ENCODE measurements at places on chromosomes 4 and X.
A peak's percentile ranks its signal among the peaks of the same experiment; 100 is the strongest.

DNA sequence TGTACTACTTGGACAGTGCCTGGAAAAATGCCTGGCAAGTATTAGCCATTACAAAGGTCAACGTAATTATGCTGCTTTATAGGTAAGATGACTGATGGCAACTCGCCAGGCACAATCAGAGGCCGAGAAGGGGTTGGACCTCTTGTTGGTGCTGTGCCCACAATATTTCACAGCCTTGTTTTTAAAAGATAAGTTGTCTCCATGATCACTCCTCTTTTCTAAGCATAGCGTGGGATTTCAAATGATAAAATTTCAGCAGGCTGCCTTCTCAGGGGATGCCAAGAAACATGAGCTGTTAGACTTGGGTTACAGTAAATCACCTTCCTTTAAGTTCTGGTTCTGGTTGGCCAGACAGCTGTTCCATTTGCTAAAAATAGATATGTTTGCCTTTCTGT is 26.9 kb downstream of the HOPX start:
- peak; percentile 27 for DNase-seq

- DNase-seq = no peak
Observed at GRCh38 chr4:127479031-127479622, 153.6 kb upstream of the INTU start.

GRCh38 chr4:5955201-5955821 is 62.4 kb upstream of the CRMP1 start:
- DNase-seq = no peak

- DNase-seq = no peak
Observed at GRCh38 chrX:110120025-110120424, 117.1 kb downstream of the TMEM164 start.

DNA sequence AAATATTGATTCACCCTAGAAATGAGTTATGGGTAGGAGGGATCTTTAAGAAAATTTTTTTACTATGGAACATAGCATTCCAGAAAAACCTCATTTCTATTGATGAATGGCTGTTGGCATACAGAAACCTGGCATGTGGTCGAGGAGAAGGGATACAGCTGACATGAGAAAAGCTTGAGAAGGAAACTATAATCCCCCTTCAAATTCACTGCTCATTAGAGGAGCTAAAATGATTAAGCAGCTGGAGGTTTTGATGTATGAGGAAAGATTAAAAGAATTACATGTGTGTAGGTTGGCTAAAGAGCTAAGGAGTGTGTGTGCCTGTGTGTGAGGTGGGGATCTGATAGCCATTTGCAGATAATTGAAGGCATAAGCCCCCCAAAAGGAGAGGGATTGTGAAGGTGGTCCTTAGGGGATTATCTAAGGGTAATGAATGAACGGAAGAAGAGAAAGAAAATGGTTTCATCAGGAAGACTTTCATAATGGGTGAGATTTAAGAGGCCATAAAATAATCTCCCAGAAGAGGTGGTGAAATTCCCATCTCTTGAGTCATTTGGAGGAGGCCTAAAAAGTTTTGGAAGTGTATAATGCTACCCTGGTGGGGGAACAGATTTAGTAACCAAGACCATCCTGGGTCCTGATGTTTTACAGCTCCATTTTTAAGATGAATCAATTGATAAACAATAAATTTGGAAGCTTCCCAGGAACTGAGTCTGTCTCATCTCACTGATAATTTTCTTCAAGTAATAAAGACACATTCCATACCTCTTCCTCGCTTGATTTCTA is 272.0 kb upstream of the HAND2 start:
- no peak for DNase-seq

DNA sequence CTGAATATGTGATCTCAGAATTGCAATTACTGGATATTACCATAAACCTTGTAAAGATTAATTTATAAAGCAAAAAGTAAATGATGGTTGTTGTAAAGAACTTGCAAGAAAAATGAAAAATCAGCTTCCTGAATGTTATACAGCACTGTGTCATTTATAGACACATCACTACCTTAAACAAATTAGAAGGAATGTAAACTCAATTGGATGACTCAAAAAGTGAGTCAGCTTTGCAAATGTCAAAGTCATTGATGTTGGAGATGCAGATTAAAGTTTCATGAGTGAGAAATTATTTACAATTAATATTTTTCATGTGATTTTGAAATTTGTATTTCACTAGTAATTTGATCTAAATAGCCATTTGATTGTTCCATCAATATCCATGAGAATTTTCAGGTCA is 193.2 kb downstream of the RAPGEF2 start:
- no peak for DNase-seq

GRCh38 chrX:9899640-9900111 is 67.5 kb upstream of the CLDN34 start:
- DNase-seq = peak; percentile 34

- DNase-seq = no peak
Observed at GRCh38 chrX:63743596-63743995, 41.4 kb downstream of the ARHGEF9 start.

DNA sequence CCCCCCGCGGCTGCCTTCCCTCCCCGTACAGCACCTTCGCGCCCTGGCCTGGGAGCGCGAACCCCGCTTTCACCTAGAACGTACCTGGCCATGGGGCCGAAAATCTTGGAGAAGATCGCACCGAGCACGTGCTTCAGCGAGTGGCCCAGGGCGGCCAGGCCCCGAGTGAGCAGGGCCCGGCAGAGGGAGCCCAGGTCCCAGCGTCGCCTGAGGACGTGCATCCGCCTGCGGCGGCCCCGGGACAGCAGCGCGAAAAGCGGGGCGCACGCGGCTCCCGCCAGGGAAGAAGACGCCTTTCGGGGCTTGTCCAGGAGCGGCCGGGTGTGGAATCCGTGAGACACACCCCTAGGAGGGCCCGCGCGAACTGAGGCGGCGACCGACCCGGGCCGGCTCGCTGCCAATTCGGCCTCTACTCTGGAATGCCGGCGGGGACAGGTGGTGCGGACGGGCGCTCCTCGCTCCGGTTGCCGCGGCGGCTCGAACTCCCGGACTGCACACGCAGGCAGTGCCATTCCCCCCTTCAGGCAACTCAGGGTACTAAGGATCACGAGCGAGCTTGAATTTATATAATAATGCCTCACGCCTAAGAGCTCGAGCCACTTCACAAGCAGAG is at the start of gene HS6ST2:
HS6ST2 (minus strand) TSS at position 539 of the 613 bp plus-strand sequence.
- peak; percentile 11 for DNase-seq

DNA sequence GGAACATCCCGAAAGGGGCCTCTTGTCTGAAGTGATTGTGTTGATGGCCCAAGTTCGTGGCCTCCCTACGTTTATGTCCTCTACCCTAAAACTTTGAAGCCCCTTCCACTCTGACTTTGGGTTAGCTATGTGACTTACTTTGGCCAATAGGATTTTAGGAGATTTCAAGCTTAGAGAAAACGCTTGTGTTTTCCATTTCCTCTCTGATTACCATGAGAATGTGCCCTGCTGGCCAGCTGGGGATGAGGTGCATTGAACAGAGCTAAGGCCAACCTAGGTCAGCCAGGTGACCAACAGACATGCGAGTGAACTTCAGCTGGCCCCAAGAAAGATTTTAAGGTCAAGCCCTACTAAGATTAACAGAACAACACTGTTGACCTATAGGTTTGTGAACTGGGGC is 82.4 kb downstream of the SLC2A9 start:
- DNase-seq = no peak

DNA sequence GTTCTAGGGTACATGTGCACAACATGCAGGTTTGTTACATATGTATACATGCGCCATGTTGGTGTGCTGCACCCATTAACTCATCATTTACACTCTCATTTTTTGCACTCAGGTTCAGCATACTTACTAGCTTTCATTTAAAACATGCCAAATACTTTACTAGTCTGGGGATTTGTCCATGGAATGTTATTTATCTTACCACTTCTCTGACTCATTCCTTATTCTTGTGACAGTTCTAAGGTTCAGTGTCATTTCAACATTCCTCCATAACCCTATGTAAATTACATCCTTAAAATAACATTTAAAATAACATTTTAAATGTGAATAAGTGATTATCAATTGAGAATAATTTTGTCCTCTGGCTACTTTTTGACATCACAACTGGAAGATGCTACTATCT is 19.5 kb upstream of the SYTL5 start:
- no peak for DNase-seq

- no peak for DNase-seq
Observed at GRCh38 chrX:42715701-42716262, 62.2 kb downstream of the PPP1R2C start.

DNA sequence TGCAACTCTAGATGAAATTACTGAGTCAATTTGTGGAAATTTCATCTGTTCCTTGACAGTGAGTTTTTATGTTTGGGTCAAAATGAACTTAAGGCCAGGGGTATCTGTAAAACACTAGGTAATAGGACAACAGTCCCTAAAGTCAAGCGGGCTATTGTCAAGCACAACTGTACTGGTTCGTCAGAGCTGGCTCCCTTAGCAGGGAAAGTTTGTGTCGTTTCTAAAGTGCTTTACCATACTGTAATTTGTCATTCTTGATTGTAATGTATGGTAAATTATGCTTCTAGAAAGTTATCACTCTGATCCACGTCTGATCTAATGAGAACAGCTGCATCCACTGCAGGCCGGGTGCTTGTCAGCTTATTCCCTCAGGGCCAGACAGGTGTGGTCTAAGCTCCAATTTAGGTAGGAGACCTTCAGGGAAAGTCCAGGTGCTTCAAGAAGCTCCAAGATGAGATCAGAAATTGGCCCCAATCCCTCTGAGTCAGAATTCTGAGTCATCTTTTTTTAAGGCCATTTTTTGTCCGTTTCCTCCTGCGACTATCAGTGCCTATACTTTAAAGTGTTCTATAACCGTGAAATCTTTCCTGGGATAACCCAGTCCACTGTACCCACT is 92.2 kb downstream of the PALLD start:
- no peak for DNase-seq

- peak; percentile 10 for DNase-seq
Observed at GRCh38 chrX:70494441-70494840, 49.8 kb downstream of the DLG3 start.

GRCh38 chrX:87517571-87518141 is at the start of gene KLHL4:
KLHL4 (plus strand) TSS chrX:87517802; CDS start chrX:87517894, 92 bp downstream.
- no peak for DNase-seq

DNA sequence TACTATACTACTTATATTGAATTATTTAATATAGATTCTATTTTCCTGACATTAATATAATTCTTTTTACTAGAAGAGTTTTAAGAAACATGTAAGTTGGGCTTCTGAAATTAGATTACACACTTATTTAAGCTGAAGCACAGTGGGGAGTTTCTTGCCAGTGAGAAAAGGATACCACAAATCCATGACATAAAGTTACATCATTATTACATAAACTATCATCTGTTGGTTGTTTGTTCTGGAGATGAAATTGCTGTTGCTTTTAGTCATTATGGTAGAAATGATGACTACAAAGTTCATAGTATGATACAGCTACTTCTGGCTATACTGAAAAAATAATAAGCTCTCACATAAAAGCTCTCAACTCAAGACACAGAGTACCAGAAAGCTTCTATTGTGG is 880.4 kb downstream of the PCDH18 start:
- DNase-seq = no peak

DNA sequence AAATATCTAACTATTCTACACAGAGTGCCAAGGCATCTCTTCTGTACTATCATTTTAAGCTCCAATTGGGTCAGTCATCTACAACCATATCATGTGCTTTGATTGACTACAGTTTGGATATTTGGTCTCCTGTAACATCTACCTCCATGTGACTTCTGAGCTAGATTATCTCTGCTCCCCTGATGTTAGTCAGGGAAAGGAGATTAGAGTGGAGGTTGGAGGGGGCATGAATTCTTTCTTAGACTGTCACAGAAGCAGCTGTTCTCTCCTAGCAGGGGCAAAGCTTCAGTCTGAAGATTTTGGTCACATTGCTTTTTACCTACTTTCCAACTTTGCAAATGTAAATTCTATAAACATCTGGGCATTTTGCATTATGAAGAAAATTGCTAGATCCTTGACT is 62.6 kb upstream of the C4orf54 start:
- DNase-seq = no peak

GRCh38 chr4:179472164-179472563 is 2029.9 kb upstream of the AGA start:
- DNase-seq = no peak

DNA sequence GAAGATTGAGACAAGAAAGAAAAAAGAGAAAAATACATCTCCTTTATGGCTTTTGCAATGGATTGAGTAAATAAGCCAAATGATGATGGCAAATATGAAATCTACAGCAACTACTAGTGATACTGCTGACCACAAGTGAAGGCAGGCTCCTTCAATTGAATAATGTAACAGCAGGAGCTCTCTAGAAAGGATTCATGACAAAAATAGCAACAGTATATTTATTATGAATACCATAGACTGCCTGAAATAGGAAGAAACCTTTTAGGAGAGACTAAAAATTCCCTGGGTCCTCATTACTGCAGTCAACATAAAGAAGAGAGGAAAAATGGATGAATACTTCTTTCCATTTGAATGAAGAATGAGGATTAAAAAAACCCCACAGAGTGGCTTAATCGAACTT is 306.8 kb upstream of the ANXA10 start:
- no peak for DNase-seq

GRCh38 chrX:11119313-11119943 is 8.3 kb downstream of the HCCS start:
- DNase-seq = no peak

DNA sequence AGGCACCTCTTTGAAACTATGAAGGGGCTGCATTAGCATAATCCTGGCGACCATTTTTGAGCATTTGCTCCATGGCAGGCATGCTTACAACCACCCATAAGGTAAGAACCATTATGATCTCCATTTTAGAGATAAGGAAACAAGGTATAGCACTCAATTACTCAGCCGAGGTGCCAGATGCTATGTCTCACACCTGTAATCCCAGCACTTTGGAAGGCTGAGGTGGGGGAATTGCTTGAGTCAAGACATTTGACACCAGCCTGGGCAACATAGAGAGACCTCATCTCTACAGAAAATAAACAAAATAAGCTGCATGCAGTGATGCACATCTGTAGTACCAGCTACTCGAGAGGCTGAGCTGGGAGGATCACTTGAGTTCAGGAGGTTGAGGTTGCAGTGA is 43.6 kb downstream of the TIGD4 start:
- DNase-seq = no peak

GRCh38 chr4:31923634-31924033 is 1203.5 kb downstream of the PCDH7 start:
- no peak for DNase-seq

- DNase-seq = no peak
Observed at GRCh38 chr4:88277711-88278225, 6.6 kb downstream of the PPM1K start.

DNA sequence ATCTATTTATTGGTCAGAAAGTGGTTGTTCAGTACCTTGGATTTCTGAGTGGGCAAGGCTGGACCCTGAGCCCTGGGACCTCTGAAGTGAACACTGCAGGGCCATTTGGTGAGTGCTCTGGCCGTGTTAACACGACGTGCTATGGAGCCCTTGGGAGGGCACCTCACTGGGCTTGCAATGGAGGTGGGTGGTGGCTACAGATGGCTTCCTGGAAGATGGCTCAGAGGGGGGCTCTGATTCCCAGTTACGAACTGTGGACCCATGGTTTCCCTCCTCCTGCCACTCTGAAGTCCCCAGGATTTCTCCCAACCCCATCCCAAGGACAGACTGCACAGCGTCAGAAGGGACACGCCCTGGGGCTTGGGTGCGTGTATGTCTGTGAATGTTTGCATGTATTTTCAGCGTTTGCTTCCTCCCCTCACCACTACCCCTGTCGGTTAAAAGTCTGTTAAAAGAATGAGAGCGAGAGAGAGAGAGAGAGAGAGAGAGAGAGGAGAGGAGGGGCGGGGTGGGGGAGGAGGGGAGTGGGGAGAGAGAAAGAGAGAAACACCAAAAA is 3.7 kb upstream of the RHOH start:
- no peak for DNase-seq
